ENCODE measurements at places on chromosomes 2 and 18. TPM values are rescaled to one million over a fixed set of nuclear protein-coding genes. Genes with fewer than 3 reads are reported as not detected.

DNA sequence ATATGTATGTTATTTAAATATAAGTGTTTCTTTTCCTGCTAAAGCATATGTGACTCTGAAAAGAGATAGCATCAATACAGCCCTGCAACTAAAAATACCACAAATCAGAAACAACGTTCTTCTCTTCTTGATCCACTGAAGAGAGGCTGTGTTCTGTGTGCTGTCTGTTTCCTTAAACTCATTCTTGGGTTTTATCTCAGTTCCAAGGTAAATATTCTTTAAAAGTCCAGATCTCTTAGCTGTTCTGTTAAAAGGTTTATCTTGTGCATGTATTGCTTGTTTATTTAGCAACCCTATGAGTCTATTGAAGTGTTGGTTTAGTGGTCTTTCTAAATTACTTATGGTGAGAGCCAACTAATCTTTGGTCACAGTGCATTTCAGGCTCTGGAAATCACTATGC lies 173.3 kb upstream of the NT5C1B start:
- DNase-seq: no peak

DNA sequence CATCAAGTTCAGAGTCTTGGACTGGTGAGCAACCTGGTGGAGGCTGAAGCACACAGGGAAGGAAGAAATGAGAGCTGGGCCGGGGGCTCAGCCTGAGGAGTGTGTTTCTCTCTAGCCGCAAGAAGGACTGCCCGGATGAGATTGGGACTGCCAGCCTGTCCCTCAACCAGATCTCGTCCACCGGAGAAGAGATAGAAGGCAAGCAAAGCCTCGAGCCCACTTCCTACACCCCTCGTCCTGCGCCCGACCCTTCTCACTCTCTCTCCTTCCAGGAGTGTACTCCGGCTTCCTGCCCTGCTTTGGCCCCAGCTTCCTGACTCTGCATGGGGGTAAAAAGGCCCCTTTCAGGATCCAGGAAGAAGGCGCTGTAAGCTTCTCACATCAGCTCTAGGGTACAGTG lies 26.2 kb downstream of the FER1L5 start:
- DNase-seq: no peak

The CCDC85A gene
- 0.76 TPM for total RNA-seq

The VWC2L gene
- total RNA-seq: not detected

The CCDC68 gene
- total RNA-seq: 0.52 TPM

GRCh38 chr18:55264108-55264507 lies 304.8 kb upstream of the CCDC68 start:
- no peak for DNase-seq

DNA sequence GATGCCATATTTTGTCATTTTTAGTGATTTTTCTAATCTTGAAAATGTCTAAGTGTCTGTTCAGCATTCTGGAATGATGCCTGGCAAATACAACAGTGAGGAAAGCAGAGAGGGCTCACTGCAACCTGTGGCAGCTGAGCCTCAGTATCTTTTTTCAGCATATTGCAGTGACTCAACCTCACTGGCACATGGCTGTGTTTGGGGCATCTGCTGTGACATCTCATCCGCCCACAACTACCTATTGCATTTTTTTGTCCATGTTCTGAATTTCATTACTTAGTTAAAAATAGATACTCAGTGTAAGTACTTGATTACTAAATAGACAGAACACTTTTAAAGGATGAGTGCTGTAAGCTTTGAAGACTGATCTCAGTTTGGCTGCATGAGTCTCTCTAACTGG lies 10.7 kb downstream of the BABAM2 start:
- no peak for DNase-seq

DNA sequence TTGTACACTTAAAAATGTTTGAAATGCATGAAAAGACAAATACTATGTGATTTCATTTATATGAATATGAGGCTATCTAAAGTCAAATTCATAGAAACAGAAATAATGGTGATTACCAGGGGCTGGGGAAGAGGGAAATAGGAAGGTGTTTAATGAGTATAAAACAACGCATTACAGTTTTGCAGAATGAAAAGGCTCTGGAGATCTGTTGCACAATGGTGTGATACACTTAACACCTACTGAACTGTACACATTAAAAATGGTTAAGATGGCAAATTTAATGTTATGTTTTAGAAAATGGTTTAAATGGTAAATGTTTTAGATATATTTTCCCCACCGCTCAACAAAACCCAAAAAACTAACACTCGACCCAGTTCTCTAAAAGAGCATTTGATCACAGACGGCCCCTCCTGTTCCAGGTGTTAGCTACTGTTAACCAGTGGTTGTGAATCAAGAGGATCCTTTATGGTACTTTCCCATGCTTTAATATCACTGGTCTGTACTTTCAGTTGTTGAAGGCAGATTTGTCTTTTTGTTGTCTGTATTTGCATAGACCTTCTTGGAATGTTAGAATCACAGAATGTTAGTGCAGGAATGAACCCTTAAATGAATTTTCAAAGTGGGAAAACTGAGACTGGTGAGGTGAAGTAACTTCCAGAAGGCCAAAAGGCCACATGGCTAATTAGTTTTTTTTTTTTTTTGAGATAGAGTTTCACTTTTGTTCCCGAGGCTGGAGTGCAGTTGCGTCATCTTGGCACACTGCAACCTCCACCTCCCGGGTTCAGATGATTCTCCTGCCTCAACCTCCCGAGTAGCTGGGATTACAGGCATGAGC lies 10.2 kb downstream of the RAB10 start:
- DNase-seq: no peak

GRCh38 chr2:102792568-102793208 lies 30.9 kb downstream of the TMEM182 start:
- no peak for DNase-seq

The CGREF1 gene
- 0.57 TPM for total RNA-seq

DNA sequence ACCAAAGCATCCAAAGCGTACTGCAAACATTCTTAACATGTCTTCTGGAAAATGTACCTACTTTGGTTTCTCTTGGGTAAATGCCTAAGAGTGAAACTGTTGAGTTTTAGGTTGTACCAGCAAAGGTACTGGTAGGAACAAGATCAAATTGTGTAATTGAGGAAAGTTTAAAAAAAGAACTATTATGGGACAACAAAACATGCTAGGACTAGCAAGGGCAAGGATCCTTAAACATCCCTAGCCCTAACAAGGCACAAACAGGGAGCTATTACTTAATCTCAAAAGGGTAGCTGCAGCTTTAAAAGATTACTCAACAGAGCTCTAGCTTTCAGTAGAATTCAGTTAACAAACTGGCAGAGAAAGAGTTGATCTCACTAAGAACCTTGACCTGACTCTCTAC lies 56.0 kb upstream of the GRB14 start:
- DNase-seq: no peak

- no peak for DNase-seq
Observed at GRCh38 chr2:84717302-84717701, 163.6 kb downstream of the TRABD2A start.

DNA sequence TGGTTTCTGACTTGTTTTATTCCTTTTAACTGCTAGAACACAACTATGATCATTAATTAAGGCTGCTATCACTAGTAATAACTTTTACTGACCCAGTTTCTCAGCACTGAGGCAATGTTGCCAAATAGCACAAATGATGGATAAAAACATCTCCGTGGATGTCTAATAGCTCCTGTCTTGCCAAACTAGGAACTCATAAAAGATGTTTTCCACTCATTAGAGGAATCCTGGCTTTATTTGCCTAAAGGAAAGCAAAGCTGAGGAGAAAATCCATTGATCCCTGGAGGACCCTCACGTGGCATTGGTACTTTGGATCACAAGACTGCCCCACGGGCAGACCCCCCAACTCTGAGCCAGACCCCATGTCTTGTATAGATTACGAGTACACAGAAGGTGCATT lies 96.1 kb upstream of the ZNF397 start:
- DNase-seq: no peak

The FTCDNL1 gene
- total RNA-seq: 0.94 TPM

DNA sequence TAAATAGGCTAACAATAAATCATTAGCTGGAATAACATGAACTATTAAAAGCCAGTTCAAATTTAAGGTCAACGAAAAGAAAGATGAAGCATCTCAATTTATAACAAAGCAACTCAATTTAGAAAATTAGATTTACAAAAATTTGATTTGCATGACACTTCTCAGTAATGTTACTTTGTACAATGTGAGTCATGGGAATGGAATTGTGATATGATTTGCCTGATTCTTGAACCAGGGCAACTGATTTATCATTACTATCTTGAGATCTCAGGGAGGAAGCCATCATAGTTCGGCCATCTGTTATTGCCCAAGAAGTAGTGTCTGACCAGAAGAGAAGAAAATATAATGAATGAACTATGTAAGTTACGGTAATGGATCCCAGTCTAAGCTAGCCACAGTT lies 193.1 kb downstream of the RIT2 start:
- no peak for DNase-seq

The GYPC gene
- total RNA-seq: 83.2 TPM

DNA sequence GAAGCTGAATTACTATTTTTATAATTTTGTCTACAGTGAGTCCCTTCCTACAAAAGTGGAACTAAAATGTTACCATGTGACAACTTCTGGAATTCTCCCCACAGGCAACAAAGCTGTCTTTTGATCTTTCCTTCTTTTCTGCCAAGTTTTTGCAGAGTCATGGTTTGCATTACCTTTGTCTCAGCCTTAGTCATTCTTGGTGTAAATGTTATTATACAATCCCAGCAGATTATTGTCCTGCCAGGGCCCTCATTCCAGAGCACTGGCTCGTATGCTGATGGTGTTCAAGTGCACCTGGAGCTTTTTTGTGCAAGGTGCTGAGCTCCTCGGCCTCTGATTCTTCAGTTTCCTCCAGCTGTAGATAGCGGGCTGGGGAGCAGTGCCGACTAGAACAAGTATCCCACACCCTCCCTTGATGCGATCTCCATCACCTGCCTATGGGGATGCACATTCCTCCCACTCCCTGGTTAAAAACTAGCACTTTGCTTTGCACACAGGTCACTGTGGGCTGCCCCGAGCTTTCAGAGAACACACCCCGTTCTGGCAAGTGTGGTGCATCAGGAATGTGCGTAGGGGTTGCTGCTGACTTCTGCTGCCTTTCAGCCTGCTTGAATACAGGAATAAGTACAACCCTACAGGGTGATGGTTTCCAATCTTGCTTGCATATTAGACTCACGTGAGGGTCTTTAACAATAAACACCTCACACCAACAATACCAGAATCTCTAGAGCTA lies 263.6 kb downstream of the RNF144A start:
- DNase-seq: no peak

The COL4A3 gene
- total RNA-seq: 0.94 TPM

DNA sequence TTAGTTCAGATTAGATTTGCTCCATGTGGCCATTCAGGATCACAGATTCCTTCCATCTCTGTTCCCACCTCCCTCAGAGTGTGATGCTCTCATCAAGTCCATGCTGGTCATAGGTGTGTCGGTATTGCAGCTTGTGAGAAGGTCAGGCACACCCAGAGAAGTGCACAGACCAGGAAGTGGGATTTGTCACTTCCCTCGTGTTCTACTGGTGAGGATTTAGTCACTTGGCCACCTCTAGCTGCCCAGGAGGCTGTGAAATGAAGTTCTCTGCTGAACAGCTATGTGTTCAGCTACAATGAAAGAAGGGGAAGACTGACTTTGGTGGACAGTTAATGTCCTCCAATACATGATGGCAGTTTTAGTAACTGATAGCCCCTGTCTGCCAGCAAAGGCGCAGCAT lies 3.5 kb upstream of the LANCL1 start:
- no peak for DNase-seq

GRCh38 chr2:120991441-120991840 lies 255.8 kb downstream of the GLI2 start:
- DNase-seq: no peak

The NEU4 gene
- 0.05 TPM for total RNA-seq

The SPP2 gene
- total RNA-seq: 0.05 TPM

The LRP2 gene
- 0.05 TPM for total RNA-seq

- DNase-seq: no peak
Observed at GRCh38 chr2:3041841-3042600, 335.6 kb downstream of the EIPR1 start.

The MC2R gene
- total RNA-seq: 0.05 TPM

The SERPINB11 gene
- total RNA-seq: not detected

GRCh38 chr2:8409461-8410260 lies 272.2 kb upstream of the ID2 start:
- no peak for DNase-seq

DNA sequence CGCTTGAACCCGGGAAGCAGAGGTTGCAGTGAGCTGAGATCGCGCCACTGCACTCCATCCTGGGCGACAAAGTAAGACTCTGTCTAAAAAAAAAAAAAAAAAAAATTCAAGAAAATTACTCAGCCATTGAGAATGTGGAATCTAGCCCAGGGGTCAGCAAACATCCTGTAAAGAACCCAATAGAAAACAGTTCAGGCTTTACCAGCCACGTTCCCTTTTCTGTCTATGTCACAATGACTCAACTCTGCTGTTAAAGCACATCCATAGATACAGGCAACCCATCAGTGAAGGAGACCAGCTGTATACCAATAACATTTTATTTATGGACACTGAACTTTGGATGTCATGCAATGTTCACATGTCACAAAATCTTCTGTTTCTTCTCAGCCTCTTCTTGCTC lies 435.6 kb upstream of the GYPC start:
- no peak for DNase-seq

The DSG4 gene
- total RNA-seq: under 0.01 TPM
